ENCODE measurements at places on chromosomes 7 and 10. TPM values are rescaled to one million over a fixed set of nuclear protein-coding genes. Genes with fewer than 3 reads are reported as not detected.

- no peaks in the 10 kb centered on the region for H3K4me1 ChIP-seq
- DNase-seq: no peak
- no peaks in the 10 kb centered on the region for H3K27me3 ChIP-seq
- no peak overlapping the region for H3K27ac ChIP-seq
- no peak overlapping the region for H3K4me3 ChIP-seq
Observed at GRCh38 chr7:39211581-39211980, 233.9 kb downstream of the POU6F2 start.

DNA sequence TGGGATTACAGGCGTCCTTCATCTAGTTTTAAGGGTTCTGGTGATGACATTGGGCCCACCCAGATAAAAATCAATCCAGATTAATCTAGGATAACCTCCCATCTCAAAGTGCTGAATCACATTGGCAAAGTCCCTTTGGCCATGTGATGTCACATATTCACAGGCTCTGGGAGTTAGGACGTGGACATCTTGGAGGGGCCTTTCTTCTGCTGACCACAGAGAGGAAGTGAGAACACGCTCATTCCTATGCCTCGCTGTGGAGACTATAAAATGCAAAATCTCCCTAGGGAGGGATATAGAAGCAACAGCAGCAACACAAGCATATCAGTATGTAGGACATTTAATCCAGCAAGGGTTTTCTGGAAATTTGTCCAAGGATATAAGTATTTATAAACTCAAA lies 266.0 kb upstream of the PITRM1 start:
- no peak for DNase-seq
- H3K4me3 ChIP-seq: no peak overlapping the region
- H3K27ac ChIP-seq: no peak overlapping the region

DNA sequence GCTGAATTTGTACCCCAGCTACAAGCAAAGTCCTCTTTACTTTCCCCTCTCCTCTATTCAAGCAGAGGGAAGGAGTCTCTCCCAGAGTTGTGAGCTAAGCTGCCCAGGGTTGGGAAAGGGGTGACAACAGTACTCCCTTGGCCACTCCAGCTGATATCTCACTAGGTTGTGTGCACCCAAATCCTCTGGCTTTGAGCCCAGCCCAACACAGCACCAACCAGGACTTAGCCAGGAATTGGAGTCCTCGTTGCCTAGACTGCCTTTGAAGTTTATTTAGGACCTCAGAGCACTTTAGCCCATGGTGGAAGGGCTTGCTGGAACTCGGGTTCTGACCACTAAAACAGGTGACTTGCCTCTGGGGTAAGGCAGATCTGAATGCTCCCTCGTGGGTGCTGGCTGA lies 35.7 kb upstream of the DYNC1I1 start:
- DNase-seq: no peak
- no peaks in the 10 kb centered on the region for H3K4me1 ChIP-seq
- H3K36me3 ChIP-seq: no peaks in the 10 kb centered on the region
- no peak overlapping the region for H3K27ac ChIP-seq

Gene GPR15LG
- not detected for total RNA-seq

- peaks cover 6% of the 10 kb centered on the region for H3K36me3 ChIP-seq
- H3K27me3 ChIP-seq: no peaks in the 10 kb centered on the region
- peaks cover 23% of the 10 kb centered on the region for H3K4me1 ChIP-seq
Observed at GRCh38 chr7:30562498-30562897, 32.2 kb upstream of the GARS1 start.

Gene LEP
- not detected for total RNA-seq

Measured in chondrocyte (in vitro differentiated cells).